ENCODE measurements at places on chromosomes 5 and 9.

GRCh38 chr9:137034709-137035506 is 3.0 kb upstream of the FUT7 start:
- peak; percentile 78 for ATAC-seq

DNA sequence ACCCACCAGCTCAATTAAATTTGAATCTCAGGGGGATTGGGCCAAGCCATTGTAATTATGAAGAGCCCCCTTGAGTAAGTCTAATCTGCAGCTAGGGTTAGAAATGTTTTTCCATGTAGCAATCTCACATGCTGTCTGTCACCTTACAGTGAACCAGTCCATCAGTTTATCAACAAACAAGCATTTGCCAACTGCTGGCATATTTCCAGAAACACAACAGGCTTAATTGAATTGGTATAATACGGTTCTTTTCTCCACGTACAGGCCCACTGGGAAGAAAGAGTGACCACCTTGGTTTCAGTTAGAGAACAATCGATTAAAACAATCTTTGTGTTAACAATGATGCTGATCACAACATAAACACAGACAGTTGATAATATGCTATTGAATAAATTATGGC is 67.4 kb downstream of the NSUN2 start:
- ATAC-seq, result no peak

GRCh38 chr5:96125231-96125891 is 163.7 kb upstream of the ELL2 start:
- ATAC-seq, result no peak

DNA sequence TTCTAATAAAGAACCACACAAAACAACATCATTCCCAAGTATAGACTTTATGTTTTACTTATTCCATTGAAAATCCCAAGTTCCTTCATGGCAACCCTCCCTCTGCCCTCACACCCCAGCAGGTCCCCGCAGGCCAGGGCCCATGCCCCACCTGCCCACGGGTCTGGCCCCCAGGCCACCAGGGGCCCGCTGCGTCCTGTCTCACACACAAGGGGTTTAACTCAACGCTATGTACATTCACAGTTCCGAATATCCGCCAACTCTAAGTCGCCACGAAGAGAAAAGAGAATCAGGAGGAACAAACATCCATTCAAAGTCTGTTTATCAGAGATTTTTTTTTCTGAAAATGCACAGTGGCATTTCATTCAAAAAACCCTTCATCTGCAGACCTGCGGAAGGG is 16.2 kb upstream of the SLC6A3 start:
- ATAC-seq, result no peak

GRCh38 chr5:111120911-111121310 is 28.8 kb downstream of the WDR36 start:
- no peak for ATAC-seq

- ATAC-seq, result no peak
These were observed 183.0 kb downstream of the CDK5RAP2 start for GRCh38 chr9:120396931-120397330.

GRCh38 chr5:125160787-125161502 is 414.5 kb upstream of the ZNF608 start:
- no peak for ATAC-seq

Data from esophagus mucosa (tissue), 1 donor.